ENCODE measurements at places on chromosomes 2 and 18.

DNA sequence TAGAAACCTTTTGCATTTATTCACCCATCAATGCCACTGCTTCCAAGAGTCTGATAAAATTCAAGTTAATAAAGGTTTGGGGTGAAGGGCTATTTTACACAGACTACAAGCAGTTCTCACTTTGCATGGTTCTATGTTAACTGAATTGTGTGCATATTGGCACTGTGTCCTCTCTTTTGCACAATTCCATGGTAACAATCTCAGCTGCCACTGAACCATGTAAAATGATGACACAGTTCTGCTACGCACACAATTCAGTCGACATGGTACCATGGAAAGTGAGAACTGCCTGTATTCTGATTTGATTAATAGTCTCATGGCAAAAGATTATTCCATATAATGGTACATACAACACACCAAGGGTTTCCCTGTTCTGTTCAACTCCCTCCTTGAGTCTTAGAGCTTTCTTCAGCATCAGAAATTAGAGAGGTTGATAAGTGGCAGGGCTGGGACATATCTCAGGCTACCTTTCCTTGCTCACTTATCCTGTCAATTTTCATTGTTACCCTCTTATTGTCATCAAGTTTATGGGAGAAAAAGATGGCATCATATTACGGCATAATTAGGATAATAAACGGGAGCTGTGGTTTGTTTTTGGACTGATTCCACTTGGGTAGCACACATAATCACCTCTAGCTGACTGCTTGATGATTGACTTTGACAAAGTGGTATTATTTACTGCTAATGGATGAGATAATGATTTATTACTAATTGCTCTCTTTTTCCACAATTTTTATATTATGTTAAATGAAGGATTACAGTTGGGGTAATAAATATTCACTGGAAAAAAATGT lies 139.3 kb upstream of the CREB1 start:
- no peak for DNase-seq

- no peak for DNase-seq
Measured at GRCh38 chr2:217231212-217231611, 371.3 kb upstream of the TNP1 start.

DNA sequence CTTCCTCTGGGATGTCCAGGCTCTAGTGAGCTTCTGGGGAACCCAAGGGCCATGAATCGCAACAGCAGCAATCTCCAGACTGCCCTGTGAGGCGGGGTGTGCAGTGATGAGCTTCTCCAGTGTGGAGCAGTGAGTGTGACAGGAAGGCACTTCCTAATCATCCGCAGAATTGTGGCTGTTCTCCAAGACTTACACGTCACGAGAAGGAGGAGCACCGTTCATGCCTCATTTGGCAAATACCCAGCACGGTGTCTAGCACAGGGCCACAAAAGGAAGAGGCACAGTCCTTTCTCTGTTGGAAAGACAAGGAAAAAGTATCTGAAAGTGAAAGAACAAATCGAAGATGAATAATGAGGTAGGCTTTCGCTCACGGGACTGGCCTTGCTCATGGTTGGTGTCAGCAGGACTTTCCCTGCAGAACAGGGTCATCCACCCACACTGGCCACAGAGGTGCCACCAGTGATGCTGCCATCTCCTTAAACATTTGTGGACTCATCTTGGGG lies 125.1 kb upstream of the HAAO start:
- DNase-seq, result peak; percentile 89

GRCh38 chr2:130807659-130808385 lies 28.9 kb upstream of the ARHGEF4 start:
- no peak for DNase-seq

GRCh38 chr18:5787936-5788335 lies 107.4 kb downstream of the TMEM200C start:
- no peak for DNase-seq

DNA sequence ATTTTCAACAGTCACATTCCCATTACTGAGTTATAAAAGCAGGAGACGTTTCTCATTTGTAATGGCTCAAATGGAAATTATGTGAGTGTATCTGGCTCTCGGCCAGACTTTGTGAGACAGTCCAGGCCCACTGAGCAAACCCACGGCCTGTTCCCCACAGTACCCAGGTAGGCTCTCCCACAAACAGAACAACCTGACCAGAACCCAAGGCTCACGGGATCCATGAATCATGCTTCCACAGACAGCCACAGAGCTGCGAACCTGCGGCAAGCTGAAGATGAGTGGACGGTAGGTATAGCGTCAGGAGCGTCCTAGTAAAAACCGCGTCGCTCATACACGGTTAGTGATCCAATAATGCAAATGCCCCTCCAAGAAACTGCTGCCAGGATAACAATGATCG lies 34.2 kb downstream of the NDUFA10 start:
- no peak for DNase-seq
